ENCODE measurements at places on chromosomes 6 and 20.

- DNase-seq, result peak; percentile 9
These were observed 105.2 kb downstream of the OR2B2 start for GRCh38 chr6:27806981-27807440.

DNA sequence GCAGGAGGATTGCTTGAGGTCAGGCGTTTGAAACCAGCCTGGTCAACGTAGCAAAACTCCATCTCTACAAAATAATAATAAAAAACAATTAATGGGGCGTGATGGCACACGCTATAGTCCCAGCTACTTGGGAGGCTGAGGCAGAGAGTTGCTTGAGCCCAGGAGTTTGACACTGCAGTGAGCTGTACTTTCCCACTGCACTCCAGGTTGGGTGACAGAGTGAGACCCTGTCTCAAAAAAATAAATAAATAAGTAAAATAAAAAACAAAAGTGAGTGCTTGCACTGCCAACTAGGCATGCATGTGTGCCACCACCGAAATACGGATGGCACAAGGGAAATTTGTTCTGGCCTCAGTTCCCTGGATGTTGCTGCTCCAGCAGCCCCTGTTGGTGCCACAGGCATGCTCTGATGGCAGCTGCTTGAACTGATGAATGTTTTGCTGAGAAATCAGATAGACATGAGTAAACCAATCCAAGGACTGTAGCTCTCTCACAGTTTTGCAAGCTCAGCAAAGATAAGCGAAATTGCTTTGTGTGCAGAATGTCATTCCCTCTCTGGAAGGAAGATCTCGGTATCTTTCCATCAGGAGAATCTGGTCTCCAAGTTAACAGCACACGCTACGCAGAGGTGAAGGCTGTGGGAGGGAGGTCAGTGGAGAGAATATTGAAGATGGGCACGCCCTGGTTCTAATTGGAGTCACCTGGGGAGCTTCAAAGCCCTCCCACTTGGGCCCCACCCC is 188.0 kb upstream of the SLC24A3 start:
- no peak for DNase-seq

DNA sequence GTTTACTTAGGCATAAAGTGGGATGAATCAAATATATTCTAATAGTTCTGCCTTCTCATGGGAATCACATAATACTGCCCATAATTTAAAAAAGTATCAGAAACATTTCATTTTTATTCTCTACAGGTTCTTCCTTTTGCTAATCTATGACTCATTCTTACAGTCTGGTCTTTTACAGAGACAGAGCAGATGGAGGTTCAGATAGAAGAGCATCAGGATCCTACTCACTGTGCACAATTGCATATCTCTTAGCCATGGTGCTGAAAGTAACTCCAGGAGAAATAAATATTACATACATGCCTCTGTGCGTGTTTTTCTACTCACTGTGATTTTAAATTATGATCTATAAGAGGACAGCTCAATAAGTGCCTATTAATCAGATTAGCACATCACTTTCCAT is 16.3 kb upstream of the OR2B6 start:
- peak; percentile 37 for DNase-seq

DNA sequence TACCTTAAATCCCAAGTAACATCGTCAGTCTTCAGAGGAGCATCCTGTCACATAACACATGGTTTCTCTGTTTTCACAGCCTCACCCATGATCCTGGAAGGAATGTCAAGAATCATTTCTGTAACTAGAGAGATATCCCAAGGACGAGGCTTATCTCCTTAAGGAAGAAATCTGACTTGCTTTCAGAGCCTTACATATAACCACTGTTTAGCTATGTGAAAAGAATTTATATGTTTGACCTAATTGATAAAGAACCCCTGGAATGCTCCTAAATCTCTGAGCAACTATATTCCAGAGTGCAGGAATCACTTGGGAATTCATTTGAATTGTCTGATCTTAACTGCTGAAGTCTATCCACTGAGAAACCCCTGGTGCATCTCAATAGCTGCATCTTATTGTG is 243.1 kb downstream of the ALDH8A1 start:
- no peak for DNase-seq

- no peak for DNase-seq
These were observed 16.7 kb upstream of the TGM6 start for GRCh38 chr20:2364044-2364443.

DNA sequence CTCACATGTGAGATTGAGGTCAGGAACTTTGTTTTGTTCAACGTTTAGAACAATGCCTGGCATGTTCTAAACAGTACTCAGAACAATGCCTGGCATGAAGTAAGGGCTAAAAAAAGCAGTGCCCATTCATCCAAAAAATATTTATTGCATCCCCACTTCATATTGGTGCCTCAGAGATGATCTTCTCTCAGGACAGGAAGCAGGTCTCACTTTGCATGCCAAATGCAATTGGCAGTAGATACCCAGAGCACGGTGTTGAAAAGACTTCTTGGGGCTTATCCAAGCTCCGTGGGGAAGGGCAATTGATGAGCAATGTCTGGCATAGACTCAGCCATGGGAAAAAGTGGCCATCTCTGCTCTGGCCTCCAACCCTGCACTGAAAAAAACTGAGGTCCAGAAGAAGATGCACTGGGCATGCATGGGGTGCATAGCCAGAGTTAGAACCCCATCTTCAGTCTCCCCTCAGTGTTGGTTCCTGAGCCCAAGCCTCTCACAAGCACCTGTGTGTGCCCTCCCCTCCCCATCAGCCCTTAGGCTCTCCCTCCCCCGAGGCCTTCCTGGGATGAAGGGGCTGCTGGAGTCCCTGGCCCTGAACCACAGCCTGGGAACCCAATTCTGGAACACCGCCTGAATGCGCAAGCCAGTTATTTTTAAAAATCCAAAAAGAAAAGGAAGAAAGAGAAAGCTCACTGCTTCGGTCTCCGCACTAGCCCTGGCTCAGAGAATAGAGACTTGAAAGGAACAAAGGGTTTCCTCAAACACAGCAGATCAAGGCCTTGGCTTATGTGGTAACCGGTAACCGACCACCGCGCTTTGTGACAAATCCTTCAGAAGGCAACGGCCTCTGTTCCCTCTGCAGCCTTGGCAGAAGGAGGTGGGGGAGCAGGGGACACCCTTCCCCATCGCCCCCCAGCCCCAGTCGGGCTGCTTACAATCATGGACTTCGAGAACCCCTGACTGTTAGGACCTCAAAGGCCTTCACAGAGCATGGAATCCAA is 78.5 kb upstream of the SIRPA start:
- peak; percentile 73 for DNase-seq

- no peak for DNase-seq
These were observed 968.4 kb upstream of the SLC35B3 start for GRCh38 chr6:9403736-9404135.

DNA sequence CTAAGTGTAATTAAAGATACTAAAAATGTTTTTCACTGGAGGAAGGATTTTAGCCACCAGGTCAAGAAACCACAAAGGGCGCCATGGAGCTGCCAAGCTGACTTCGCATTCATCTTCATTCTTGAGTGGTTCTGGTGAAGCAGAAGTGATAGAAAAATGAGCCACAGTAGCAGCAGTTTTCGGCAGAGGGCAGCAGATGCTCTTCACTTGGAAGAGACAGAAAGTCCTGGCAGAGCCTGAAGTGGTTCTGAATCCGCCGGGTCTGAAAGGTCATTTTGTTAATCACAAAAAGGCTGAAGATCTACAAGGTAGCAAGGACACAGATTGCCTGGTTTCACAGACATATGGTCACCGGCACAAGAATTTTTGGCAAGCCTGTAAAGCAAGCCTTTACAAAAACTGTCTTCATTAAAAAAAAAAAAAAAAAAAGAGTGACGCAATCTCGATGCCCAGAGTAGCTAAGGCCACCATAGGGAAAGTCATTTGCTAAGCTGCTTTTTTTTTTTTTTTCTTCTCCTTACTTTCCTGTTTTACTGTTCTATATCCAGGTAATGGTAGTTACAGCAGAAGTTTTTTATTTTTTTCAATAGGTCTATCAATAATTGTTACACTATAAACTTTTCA is 345.1 kb upstream of the AGPAT4 start:
- DNase-seq, result peak; percentile 90

DNA sequence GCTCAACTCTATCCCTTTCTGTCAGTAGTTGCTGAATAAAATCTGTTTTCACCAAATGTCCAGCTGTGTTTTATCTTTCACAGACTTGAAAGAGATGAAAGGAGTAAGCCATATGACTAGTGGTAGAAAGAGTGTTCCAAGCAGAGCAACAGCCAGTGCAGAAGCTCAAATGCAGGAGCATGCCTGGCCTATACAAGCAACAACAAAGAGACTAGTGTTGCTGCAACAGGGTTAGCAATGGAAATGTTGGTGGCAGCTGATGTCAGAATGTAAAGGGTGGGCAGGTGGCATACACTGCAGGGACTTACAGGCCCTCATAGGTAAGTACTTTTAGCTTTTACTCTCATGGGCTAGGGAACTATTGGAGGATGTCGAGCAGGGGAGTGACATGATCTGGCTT is 5.2 kb upstream of the HINT3 start:
- DNase-seq, result no peak

- DNase-seq, result no peak
These were observed 134.0 kb downstream of the PDE7B start for GRCh38 chr6:135985471-135985870.
